ENCODE measurements at places on chromosomes 5 and 9.
A peak's percentile ranks its signal among the peaks of the same experiment; 100 is the strongest.

- DNase-seq: no peak
Observed at GRCh38 chr9:93186215-93186945, 2.4 kb downstream of the WNK2 start.

DNA sequence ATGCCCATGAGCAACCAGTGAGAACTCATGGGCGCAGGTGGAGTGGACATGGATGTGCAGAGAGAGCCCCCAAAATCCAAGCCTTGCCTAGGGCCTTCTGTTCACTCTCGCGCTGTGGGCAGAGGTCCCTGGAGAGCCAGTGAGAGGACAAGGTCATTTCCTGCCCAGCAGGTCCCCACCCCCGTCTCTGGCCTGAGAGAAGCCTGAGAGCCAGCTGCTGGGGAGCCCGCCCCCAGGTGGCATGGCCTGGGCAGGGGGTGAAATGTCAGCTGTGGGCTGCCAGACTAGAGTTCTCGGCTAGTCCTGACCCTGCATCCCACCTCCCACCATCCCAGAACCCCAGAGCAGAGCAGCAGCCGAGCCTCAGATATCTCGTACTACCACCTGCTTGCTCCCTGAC is 85.3 kb downstream of the BARX1 start:
- DNase-seq: no peak

- peak; percentile 41 for DNase-seq
Observed at GRCh38 chr5:159915904-159916840, at the start of gene ADRA1B. ADRA1B (plus strand) TSS chr5:159916482; CDS start chr5:159916906, 424 bp downstream.

DNA sequence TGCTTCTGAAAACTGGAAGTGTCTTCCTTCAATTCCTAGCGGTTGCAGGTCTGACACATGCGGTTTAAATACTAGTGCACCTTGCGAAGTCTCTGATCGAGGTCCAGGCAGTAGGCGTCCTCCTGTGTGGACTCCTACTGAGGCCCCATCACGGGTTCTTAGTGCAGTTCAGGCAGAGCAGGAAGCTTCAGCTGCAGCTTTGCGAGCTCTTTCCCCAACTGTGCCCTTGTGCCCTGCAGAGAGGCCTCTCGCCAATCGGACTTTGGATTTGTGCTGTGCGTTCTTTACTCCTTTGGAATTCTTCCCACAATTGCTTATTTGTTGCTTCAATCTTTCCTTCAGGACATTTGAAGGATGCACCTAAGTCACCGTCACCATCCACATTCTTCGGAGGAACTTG is 40.6 kb upstream of the FAM120AOS start:
- DNase-seq: no peak

DNA sequence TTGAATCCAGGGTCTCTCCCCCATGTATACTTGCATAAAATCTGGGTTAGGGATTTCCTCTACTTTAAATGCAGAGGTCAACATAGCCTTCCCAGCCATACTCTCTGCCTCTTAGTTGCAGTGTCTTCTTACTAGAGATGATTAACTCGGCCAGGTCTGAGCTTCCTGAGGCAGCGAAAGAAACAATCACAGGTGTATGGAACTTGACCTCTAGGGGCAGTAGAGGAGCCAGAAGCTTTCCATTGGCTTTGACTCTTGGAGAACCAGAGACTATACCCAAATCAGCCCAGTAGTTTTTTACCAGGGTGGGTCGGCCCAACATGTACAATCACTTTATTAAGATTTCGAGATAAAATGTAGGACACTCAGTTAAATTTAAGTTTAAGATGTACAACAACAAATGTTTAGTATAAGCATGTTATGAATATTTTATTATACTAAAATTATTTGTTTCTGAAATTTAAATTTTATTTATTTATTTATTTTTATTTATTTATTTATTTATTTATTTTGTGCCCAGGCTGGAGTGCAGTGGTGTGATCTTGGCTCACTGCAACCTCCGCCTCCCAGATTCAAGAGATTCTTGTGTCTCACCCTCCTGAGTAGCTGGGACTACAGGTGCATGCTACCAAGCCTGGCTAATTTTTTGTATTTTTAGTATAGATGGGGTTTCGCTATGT is 48.0 kb upstream of the DMRT3 start:
- no peak for DNase-seq

- DNase-seq: no peak
Observed at GRCh38 chr9:28951945-28952344, 1378.7 kb upstream of the C9orf72 start.

- DNase-seq: no peak
Observed at GRCh38 chr5:7867260-7867659, 1.6 kb downstream of the FASTKD3 start.

DNA sequence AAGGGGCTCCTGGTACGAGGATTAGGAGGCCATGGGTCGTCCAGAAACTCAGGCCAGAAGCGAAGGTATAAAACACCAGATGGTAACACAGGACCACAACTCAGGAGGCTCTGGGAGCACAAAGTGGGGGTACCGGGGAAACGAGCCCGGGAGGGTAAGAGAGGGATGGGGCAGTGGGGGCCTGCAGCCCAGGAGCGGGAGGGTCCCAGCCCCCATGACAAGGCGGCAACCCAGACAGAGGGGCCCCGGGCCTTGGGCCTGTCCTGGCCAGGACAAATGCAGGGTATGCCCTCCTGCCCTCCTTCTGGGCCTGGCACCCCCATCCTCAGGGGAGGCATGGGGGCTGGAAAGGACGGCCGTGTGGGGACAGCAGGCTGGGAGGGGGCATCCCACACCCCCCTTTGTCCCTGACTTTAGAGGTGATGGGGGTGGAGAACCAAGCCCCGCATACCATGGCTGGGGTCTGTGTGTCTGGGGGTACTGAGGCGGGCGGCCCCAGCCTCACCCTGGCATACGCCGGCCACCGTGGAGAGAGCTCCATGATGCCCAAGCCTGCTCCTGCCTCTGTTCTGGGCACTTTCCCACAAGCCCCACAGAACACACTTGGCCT is 47.0 kb upstream of the EXOC3 start:
- no peak for DNase-seq

DNA sequence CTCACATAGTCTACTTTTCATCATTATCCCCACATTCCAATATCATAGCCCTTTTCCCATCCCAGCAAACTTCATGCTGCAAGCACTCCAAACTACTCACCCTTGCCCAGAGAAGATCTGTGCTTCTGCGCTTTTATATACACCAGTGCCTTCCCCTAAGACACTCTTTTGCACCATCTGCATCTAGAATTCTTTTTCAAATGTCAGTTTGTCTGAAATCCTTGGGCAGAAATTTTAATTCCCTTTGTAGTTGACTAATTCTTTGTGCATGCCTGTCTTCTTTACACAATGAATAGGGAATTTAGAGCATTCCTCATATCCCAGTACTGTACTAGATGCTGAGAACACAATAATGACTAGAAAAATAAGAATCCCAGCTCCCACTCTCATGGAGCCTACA is 298.9 kb downstream of the KCNN2 start:
- DNase-seq: no peak
